ENCODE measurements at places on chromosomes 2 and 18. TPM values are rescaled to one million over a fixed set of nuclear protein-coding genes. Genes with fewer than 3 reads are reported as not detected.
A peak's percentile ranks its signal among the peaks of the same experiment; 100 is the strongest.

GRCh38 chr18:13608791-13609532 is 117.4 kb downstream of the FAM210A start:
- DNase-seq: no peak

DNA sequence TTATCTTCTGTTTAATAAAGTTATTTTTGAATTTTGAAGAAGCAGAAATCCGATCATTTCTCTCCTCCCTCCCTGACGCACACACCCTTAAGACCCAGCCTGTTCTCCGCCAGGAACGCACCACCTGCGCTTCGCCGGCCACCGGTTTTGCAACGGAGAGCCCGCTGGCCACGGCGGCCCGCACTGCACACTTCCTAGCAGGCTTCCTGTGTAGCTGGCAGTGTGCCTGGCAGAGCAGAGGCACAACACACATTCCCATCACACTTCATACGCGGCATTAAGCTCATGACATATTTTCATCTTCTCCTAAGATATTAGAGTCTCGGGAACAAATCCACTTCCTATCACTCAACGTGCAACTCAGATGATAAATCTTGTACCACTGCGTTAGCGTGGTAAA is 148.0 kb downstream of the HDAC4 start:
- DNase-seq: no peak

DNA sequence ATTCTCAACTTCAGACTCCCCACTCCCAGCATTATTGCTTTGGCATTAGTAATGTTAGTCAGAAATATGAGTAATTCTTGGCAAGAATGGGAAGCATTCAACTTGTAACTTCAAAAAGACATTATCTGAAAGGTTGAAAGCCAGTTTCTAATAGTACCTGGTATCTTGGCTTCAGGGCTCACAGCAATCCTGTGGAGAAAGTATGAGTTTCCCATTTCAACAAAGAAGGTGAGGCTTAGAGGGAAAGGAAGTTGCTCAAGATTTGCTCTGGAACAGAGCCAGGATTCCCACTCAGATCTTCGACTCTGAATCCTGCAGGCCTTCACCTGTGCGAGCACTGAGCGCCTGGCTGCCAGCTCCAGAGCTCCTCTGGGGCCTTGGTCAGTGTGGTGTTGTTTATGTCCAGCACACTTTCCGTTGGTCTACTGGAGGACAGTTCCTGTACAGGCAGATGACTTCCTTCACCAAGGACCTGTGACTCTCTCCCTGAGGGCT is 136.1 kb downstream of the MCFD2 start:
- no peak for DNase-seq

- no peak for DNase-seq
Measured at GRCh38 chr18:46340716-46341115, 236.5 kb downstream of the HAUS1 start.

DNA sequence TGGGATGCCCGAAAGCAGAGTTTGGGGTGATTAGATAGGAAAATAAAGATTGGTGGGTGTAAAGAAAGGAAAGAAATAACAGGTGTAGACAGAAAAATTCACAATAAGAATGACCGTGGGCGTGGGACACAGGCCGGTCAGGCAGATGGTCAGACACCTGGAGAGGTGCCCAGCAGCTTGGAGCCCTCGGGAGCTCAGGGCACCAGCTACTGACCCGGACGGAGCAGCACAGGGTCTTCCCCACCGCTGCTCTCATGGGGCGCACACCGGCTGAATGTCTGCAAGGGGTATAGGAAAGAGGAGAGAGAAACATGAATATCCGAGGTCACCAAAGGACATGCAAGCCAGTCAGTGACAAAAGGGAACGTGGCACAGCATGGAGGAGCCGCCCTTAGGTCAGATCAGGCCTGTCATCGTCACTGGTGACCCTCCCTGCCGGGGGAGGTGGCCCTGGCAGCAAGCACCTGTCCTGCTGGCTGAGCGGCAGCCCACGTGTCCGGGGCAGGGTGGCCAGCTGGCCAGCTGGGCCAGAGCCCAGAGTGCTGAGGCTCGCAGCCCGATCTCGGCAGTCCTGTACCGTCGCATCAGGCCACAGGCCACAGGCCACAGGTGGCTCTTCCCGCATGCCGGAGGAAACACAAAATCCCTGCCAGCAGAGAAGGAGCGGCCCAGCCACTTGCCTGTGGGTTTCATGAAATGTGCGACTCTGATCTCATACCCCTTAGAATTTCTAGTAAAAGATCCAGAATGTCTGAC is 112.0 kb upstream of the NDUFV2 start:
- no peak for DNase-seq

DNA sequence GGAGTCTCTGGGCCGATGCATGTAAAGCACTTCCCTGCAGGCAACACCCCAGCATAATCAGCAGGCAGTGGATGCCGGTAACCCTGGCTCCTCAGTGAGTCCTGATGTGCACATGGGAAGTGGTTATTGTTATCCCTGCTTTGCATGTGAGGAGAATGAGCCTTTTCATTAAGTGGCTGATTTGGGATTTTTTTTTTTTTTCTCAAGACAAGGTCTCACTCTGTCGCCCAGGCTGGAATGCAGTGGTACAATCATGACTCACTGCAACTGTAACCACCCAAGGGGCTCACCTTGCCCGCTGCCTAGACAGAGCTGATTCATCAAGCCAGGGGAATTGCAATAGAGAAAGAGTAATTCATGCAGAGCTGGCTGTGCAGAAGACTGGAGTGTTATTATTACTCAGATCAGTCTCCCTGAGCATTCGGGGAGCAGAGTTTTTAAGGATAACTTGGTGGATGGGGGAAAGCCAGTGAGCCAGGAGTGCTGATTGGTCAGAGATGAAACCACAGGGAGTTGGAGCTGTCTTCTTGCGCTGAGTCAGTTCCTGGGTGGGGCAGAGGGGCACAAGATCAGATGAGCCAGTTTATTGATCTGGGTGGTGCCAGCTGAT is 95.4 kb downstream of the SOCS6 start:
- no peak for DNase-seq

DNA sequence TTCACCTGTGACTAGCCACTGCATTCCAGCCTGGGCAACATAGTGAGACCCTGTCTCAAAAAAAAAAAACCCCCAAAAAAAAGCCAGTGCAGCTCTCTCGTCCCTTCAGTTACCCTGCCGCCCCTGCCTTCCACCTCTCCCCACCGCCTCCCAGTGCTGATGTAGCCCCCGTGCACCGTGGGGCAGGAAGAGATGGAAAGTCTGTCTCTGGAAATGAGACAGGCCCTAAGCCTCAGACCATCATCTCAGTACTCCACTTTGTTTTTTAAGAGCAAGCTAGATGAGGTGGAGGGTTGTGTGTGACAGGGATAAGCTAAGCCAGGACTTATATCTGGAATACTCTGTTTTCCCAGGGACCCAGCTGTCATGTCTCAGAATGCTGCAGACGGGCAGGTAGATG is 32.0 kb downstream of the MERTK start:
- DNase-seq: peak; percentile 16

DNA sequence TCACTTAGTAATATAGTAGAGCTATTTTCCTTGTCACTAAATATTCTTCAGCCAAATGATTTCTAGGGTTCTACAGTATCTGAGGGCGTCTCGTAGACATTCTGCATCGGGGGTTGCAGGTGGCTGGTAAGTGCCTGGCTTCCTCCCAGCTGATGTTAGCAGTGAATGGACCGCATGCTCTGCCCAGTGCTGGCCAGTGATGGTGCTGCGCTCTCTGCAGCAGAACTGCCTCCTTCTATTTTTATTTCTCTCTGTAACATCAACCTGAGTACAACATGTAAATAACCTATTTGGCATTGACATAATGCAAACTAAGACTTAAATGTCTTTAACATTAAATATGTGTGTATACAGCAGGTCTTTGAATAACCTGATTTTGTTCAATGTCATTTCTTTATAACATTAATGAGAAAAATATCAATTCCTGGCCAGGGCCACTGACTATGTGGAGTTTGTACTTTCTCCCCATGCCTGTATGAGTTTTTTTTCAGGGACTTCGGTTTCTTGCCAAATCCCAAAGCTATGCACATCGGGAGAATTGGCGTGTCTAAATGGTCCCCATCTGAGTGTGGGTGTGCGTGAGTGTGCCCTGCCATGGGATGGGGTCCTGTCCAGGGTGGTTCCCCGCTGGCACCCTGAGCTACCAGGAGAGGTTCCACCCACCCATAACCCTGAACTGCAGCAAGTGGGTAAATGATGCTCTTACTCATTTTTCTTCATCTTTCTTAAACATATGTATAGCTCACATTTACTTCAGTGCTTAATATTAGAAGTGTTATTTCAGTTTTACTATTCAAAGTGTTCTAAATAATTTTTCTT is 278.2 kb upstream of the EPAS1 start:
- no peak for DNase-seq

- DNase-seq: no peak
Measured at GRCh38 chr2:123791684-123792083, 233.4 kb upstream of the CNTNAP5 start.

DNA sequence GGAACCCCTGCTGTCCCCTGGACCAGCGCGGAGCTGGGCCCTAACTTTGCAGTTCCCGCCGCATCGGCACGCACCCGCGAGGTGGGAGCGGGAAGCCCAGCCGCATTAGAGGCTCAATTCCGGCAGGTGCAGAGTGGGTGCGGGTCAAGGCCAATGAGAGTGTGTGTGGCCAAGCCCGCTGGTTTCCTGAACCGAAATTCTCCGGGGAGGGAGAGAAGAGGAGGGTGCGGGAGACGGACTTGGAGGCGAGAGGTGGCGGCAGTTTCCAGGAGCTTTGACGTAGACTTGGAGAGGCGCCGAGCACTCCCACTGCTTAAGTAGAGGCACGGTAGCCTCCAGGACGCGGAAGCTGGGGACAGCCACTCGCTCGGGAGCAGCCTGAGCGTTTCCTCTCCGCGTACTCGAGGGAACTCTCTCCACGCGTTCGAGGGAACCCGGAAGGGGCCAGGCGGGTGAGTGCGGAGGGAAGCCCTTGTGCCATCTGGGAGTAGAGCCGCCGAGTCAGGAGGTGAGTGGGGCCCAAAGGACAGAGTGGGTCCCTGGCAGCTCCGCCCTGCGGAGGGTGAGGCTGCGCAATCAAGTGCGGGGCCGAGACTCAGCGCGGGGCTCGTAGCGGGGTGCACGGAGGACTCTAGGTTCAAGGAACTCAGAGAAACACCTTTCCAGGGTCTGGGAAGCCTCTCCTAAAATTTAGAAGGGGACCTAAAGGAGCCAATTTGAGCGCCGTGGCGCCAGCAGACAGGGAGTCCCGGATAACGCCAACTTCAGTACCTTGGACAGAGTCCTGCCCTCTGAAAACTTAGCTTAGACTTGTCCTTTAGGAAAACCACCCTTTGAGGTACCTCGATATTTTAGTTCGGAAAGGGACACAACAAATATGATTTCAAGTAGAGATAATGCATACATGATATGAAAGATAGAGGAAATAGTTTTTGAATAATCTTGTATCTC is at the start of gene FAM237A:
TSS of gene FAM237A (plus strand) at position 413 of the 951 bp plus-strand sequence. CDS start 1,750 bp downstream, outside the sequence.
- peak; percentile 91 for DNase-seq

DNA sequence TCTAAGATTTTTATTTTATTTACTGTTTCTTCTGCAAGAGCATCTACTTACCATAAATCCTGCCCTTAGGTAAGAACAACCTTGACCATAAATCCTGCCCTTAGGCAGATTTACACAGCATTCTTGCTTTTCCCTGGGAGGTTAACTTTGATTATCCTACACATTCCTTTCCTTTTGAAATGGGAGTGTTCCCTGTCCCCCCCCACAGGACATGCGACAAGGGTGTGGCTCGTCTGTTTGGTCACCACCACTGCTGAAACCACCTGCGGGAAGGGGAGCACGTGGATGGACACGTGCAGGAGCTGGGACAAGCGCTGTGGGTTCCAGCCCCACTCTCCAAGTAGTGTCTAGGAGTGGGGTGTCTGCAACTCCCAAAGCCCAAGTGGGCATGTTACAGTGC is 239.3 kb upstream of the SP5 start:
- no peak for DNase-seq

DNA sequence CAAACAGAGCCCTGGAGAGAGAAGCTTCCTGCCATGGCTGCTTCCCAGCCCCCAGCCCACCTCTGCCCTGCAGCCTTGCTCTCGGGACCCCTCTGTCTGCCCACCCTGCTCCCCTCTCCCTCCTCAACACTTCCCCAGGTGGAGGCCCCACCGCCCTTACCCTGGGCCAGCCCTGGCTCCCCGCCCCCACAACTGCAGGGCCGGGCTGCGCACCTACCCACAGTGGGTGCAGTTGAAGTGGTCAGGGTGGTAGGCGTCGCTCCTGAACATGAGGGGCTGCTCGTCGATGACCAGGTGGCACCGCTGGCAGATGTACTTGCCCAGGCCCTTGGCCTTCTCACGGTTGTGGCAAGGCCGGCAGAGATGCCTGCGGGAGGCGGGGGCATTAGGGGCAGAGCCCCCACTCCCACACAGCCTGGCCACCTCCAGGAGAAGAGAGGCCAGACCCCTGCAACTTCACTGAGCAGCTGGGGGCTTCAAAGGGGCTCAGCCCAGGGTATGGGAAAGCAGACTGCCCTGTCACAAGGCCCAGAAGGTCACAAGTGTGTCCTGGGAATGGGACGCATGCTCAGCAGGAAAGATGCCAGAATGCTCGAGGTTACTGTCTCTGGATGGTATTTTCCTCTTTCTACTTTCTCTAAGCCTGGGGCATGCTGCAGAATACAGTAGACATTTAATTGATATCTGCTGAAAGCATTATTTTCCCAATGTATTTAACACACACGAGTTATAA is 3.1 kb upstream of the GPR17 start:
- no peak for DNase-seq

DNA sequence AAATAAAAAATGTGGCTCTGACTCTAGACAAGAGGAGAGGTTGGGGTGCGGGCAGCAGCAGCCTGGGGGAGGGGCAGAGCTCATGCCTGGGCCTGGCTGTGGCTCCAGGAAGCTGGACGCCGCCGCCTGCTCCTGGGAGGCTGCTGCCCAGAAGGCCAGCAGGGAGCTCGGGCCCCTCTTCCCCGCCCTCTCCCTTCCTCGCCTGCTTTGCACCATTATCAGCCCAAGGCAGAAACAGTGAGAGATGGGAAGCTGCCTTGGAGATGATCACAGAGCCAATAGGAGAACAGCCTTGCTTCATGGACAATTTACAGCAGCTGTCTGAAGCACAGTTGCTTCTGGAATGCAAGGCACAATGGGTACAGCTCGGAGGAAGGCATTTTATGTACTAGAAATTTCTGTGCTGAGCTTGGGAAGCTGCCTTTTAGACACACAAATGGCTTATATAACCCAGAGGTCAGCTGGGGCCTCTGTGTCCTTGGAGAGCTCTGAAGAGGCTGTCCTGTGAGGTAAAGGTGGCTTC is 55.3 kb upstream of the AFF3 start:
- DNase-seq: peak; percentile 81

- peak; percentile 47 for DNase-seq
Measured at GRCh38 chr18:58578835-58579560, 49.9 kb downstream of the ALPK2 start.

DNA sequence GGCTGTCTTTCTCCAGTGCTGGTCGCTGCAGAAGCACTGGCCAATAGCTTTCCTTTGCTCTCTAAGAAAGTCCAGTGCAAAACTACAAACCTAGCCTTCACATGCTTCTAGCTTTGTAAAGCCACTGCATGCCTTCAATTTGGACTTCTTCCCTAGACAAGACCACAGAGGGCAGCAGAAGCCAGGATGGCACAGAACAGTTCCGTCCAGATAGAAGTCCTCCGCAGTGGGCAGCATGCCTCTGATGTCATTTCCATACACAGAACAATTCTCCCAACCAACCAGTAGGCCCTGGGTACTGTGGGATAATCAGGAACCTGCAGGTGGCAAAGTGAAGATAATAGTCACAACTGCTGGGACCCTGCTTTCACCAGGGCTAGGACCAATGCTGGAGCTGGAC is 3.3 kb downstream of the ST6GAL2 start:
- no peak for DNase-seq

- DNase-seq: no peak
Measured at GRCh38 chr2:10140841-10141610, 18.5 kb downstream of the RRM2 start.

ORC2 gene
- 68.7 TPM for total RNA-seq

KCNJ3 gene
- 7.7 TPM for total RNA-seq

NR4A2 gene
- total RNA-seq: 1.4 TPM

ELOA2 gene
- not detected for total RNA-seq

CETN1 gene
- total RNA-seq: not detected

SNED1 gene
- total RNA-seq: 0.66 TPM

All from endodermal cell (in vitro differentiated cells).